Activated T-cell treated with anti-CD3 and anti-CD28 coated beads, Interleukin-2, amount 50 U/mL, for 72 hours (primary cell): ENCODE measurements at places on chromosomes 7 and 10. TPM values are rescaled to one million over a fixed set of nuclear protein-coding genes. Genes with fewer than 3 reads are reported as not detected.
A peak's percentile ranks its signal among the peaks of the same experiment; 100 is the strongest.

- peak; percentile 82 for DNase-seq
Observed at GRCh38 chr10:22325272-22326144, 4.6 kb downstream of the BMI1 start.

The ACHE gene
- total RNA-seq, result 0.16 TPM

The PPP1R17 gene
- total RNA-seq, result not detected

DNA sequence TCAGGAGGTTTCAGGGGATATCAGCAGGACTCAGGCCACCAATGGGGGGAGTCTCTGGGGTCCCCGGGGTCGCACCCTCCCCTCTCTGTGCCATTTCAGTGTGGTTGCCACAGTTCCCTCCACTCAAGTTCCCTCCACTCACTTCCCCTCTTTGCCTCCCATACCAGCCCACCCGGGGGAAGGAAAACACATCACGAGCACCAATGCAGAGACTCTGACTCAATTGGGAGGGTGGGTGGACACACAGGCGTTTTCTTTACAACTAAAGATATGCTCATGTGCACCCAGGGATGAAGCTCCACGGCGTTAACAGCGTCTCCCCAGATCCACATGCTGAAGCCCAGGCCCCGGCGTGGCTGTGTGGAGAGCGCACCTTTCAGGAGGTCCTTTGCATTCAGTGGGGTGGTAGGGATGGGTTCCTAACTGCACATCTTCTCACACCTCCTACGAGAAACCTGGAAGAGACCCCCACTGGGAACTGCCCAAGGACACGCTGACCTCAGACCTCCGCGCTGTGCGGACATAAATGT is 254.1 kb downstream of the ZMYND11 start:
- DNase-seq, result no peak

- no peak for DNase-seq
Observed at GRCh38 chr10:635088-635861, 54.2 kb downstream of the DIP2C start.

GRCh38 chr7:35623381-35623780 is 71.6 kb downstream of the HERPUD2 start:
- DNase-seq, result no peak

The UCN3 gene
- not detected for total RNA-seq

The PLEKHS1 gene
- total RNA-seq, result not detected

The LGI1 gene
- not detected for total RNA-seq

DNA sequence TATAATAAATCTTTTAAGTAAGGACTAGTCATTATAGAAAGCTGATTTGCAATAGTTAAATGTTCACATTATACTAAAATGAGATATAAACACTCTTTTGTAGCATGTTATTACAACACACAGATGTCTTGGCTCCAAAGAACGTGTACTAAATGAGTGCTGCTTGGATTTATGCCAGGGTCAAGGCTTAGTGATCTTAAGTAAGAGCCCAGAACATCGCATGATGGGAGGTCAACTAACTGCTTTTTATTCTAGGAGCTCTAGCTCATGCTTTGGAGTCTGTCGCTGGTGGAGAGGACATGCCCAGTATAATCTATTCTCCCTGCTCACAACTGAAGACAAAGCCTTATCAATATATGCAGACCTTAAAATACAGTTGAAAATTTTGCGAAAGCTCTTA is 315.1 kb downstream of the BBS9 start:
- no peak for DNase-seq

- no peak for DNase-seq
Observed at GRCh38 chr10:42871823-42872222, 89.2 kb downstream of the BMS1 start.

DNA sequence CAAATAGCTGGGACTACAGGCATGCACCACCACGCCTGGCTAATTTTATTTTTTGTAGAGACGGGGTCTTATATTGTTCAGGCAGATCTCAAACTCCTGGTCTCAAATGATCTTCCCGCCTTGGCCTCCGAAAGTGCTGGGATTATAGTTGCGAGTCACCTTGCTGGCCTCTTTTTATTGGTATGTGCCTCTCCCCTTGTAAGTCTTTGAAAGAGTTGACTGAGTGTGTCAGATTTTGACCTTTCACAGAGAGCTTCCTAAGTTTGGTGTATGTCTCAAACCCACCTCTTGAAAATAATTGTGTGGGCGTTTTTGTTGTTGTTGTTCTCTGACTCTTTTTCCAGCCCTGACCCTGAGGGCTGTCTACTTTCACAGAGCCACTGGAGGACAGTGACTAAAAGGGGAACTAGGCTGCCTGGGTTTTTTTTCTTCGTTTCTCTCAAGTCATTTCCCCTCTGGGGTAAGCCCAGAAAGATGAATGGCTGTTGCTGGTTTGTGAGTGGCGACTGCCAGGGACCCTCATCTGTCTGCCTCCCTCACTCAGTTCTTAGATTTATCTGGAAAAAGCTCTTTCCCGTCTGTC is 262.8 kb downstream of the ZEB1 start:
- no peak for DNase-seq

- no peak for DNase-seq
Observed at GRCh38 chr10:61024151-61024855, 80.3 kb upstream of the RHOBTB1 start.

DNA sequence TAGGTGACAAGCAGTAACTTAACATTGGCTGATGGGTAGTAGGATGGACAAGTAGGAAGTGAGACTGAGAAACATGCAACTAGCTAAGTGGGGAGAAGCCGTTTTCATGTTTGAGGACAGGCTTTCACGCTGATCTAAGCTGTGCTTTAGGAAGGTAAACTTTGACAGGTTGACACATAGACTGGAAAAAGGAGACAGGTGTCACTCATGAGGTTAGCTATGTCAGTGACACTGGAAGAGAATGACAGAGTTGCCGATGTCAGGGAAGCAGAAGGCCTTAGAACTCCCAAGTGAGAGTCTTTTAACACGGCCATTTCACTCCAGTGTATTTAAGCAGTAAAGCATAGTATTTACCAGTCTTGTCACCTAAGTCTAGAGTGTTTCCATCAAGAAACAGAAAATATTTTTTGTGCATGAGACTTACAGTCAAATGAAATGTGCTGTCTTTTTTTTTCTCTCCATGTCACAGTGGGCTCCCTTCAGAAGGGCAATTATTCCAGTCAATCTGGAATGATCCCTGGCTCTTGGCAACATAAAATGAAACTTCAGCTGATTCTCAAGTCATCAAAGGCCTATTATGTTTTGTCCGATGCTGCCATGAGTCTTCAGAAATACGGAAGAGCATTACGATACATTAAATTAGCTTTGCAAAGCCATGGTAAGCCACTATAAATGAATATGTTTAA is 20.6 kb downstream of the EDRF1 start:
- DNase-seq, result no peak

- peak; percentile 18 for DNase-seq
Observed at GRCh38 chr7:51141451-51142003, 175.1 kb downstream of the COBL start.

GRCh38 chr10:131047501-131047900 is 264.0 kb downstream of the TCERG1L start:
- DNase-seq, result no peak

The FMC1 gene
- 15.9 TPM for total RNA-seq
